ENCODE measurements at places on chromosomes 1 and 21.

- DNase-seq = no peak
Measured at GRCh38 chr1:161439280-161440232, 65.7 kb upstream of the FCGR2A start.

DNA sequence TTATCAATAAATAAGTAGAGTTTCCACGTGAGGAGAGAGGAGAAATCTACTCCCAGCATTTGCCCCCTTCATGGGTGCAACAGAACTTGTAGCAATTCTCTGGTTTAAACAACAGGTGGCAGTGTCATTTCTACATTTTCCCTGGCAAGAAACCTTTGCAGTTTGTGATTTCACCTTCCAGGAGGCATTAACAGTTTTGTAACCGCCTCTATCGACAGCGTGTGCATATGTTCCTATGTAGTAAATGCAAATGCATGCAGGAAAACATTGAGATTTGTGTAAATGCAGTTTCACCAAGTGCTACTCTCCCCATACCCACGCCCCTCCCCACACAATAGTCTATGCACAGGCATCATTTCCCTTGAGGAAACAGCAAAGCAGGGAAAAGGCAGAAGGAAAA is 494.7 kb downstream of the SMYD3 start:
- DNase-seq = no peak

- no peak for DNase-seq
Measured at GRCh38 chr1:245887829-245888228, 619.2 kb downstream of the SMYD3 start.

DNA sequence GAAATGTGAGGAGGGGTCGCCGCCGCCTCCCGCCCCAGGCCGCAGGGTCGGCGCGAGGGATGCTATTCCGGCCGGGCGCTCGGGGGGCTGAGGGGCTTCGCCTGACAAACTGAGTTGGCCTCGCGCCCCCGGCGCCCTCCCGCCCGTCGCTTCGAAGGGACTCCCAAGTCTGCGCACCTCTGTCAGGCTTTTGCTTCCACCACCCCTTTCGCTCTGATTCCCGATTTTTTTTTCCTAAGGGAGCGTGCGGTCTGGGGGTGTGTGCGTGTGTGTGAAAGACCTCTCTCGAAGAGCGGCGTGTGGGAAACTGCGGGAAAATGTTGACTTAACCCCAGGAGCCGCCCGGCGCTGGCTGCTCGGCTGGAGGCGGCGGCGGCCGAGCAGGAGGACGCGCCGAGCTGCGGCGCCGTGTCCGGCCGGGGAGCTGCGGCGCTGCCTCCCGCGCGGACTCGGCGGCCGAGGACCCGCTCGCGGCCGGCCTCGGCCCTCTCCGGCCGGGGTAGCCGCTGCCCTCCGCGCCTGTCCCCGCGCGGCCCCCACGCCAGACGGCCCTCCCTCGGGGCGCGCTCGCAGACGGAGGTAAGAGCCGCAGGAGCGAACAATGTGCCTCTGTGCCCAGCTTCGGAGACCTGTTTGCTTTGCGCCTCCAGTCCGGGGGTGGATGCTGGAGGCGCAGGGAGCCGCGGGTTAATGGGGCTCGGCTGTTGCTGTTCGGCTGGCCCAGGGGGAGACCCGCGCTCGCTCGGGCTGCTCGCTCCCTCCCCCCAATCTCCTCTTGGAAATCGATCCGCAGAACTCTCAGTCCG is 1.1 kb downstream of the ADGRL2 start:
- DNase-seq = peak; percentile 24

DNA sequence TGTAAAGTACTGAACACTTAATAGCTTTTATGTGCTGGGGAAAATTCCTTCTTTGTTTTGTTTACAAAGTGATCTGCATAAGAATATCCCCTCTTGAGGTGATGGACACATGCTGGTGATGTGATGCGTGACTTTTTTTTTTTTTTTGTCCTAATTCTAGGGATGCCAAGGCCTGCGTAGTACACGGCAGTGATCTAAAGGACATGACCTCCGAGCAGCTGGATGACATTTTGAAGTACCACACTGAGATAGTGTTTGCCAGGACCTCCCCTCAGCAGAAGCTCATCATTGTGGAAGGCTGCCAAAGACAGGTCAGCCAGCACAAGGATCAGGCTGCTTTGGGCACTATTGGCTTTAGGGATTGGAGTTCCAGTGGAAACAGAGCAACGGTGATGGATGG is 24.7 kb downstream of the ATP1A1 start:
- no peak for DNase-seq

- DNase-seq = no peak
Measured at GRCh38 chr1:61754545-61754944, 12.3 kb downstream of the PATJ start.

DNA sequence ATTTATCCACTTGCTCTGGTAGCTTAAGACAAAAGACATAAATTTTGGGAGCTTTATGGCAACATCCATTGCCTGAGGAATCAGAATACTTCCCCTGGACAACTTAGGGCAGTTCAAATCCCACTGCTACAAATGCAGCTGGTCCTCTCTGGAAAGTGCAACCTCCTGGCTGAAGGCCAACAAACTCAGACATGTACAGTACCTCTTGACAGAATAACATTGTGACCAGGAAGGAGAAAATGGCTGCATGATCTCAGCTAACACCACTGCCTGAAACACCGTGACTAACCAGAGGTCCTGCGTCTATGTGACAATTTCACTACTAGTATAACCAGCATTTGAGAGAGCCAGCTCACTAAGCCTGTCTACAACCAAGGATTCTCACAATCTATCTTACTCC is 218.9 kb downstream of the CRB1 start:
- no peak for DNase-seq

- no peak for DNase-seq
Measured at GRCh38 chr21:15742052-15742670, 12.4 kb downstream of the USP25 start.

- DNase-seq = no peak
Measured at GRCh38 chr1:78370356-78370755, 120.4 kb upstream of the PTGFR start.
